Aorta (tissue), 5 donors: ENCODE measurements at places on chromosomes 13 and 19. TPM values are rescaled to one million over a fixed set of nuclear protein-coding genes. Genes with fewer than 3 reads are reported as not detected.

Gene SIGLEC10
- polyA plus RNA-seq: 1.2 TPM

Gene ZNF350
- polyA plus RNA-seq: 9.9 TPM

Gene SMIM24
- polyA plus RNA-seq: 0.67 TPM

Gene HOMER3
- polyA plus RNA-seq: 59.9 TPM

Gene GGACT
- 1.2 TPM for polyA plus RNA-seq
